ENCODE measurements at places on chromosomes 2 and 18.

DNA sequence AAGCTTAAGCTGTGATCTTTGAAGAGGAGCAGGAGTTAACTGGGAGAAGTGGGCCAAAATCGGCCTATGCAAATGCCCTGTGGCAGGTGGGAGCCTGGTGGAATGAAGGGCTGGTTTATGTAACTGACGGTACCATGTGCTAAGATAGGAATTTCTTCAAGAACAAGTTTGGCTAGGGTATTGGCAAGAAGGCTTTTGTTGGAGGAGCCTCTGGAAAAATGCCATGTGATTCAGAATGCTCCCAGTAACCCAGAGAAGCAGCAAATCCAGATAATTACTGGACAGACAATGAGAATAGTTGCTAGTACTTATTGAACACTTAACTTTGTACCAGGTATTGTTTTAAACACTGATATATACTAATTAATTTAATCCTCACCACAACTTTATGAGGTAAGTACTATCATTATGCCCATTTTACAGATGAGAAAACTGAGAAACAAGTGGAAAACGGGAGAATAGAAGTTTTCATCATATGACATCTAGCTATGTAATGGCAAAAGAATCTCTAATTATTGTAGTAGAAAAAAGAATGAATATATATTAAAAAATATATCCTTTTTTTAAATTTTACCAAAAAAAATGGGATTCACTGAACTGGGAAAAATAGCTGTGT, 9.1 kb upstream of the FAM124B start:
- no peak for DNase-seq

DNA sequence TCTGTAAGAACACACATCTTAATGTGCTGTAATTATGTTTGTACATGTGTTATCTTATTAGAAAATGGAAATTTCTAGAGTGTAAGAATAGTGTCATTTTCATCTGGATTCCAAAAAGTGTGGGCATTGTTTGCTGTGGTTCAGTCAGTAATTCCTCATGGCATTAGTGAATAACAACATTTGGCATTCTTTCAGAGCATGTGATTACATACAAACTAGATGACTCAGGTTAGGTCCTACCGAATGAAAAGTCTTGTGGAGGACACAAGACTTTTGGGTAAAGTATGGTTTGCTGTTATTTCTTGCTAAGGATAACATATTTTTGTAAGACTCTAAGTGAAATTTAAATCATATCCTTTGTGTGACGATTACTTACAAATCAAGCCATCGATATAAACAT, 593.1 kb upstream of the NRXN1 start:
- DNase-seq, result no peak

DNA sequence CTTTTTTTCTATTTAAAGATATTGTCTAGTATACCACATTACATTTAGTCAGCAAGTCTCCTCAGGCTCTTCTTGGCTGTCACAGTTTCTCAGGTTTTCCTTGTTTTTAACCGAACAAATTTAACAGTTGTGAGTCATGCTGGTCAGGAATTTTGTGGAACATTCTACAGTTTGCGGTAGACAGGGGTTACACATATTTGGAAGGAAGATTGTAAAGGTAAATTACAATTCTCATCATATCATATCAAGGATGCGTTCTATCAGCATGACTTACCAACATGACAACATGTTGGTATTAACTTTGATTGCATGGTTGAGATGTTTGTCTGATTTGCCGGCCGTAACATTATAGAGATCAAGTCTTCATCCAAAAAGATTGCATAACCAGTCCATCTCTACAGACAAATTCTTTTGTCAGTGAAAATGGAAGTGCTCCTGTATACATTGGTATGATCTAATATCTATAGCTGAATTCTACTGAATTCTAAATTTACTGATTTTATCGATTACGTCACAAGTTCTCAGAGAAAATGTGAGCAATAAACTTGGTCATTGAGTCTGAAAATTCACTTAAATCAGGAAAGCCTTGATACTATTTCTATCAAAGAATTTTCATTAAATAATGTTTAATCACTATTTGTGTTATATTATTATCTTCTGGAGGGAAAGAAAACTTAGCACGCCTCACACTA, 664.4 kb upstream of the SLC8A1 start:
- no peak for DNase-seq

DNA sequence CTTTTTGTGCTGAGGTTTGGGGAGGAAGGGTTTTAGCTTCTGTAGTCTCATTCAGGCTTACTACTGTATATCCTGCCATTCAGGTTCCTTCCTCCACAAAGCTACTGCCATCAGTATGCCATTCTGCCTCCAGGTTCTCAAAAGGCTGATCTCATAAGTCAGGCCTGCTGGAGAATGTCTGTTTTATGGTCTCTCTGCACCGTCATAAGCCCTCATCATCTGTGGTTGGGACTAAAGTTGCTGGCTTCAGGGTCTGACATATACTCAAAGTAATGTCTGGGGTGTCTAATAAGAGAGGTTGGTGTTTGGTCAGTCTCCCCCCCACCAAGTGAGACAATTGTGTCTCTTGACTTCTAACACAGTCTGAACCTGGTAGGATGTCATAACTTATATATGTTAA, 36.2 kb upstream of the CCBE1 start:
- no peak for DNase-seq

DNA sequence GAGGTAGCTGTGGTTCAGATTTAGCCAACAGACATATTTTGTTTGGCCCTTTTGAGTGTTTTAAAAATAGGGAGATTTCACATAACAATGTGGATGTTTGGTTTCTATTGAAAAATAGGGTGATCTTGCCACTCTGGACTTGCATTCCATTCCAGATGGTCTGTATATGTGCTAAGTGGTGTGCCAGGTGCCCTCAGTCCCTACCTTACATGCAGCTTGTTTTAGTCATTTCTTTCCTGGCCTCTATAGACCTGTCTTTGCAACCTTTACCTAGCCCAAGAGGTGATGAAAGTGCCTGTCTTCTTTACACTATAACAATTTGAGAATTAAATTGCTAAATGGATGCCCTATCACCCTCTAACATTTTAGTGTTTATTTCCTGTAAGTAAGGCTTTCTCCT, 11.1 kb downstream of the EML4 start:
- DNase-seq, result no peak

- DNase-seq, result no peak
These were observed 27.9 kb downstream of the ACSL3 start for GRCh38 chr2:222888716-222889115.

GRCh38 chr2:154992826-154993225, 294.3 kb downstream of the KCNJ3 start:
- no peak for DNase-seq

- peak; percentile 89 for DNase-seq
These were observed 31.6 kb downstream of the PCBP1 start for GRCh38 chr2:70118798-70119454.

- DNase-seq, result peak; percentile 48
These were observed 9.4 kb upstream of the CD302 start for GRCh38 chr2:159807183-159808031.

DNA sequence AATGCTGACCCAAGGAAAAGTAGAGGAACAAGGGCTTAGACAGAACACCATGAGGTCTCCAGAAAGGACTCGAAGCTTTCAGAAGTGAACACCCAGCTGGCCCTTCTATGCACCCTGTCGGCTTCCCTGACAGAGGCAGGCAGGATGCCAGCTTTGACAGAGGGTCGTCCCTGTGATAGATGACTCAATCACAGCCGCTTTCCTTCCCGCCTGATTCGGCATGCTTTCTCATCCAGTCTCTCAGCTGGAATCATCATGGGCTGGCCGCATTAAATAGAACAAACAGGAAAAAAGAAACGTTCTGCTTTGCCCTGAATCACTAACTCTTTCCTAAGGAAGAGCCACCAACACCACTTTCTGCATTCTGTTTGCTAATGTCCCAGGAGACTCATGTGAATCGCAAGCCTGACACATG, 140.3 kb upstream of the RAB12 start:
- peak; percentile 68 for DNase-seq

- DNase-seq, result no peak
These were observed 314.4 kb upstream of the ZEB2 start for GRCh38 chr2:144834363-144834762.

- no peak for DNase-seq
These were observed 249.0 kb downstream of the CYRIA start for GRCh38 chr2:16416651-16417050.

DNA sequence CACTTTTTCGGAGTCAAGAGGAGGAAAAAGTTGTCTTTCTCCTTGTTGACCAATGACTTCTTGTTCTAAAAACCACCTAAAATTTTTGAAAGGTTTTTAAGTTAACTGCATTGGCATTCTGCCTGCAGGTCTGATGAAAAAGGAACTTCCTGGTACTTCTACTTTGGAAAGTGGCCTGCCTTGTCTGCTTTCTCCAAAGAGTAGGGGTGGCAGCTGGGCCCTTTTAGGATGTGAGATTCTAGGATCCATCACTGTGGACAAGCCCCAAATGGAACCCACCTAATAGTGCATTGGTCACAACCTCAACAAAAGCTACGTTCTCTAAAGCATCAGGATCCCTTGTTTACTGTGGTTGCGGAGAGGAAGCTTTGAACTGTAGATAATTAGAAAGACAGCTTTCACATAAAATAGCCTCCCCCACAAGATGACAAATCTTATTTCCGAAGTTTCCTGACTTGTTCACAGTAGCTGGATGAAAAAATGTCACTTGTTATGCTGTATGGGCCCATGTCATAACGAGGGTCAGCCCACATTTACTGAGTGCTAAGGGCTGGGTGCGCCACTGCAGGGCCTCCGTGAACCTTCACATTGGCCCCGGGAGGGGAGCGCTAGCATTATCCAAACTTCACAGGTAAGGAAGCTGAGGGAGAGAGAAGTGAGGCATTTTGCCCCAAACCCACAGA, 17.4 kb downstream of the ASPRV1 start:
- DNase-seq, result no peak

GRCh38 chr2:215856080-215856479, 157.3 kb downstream of the MREG start:
- DNase-seq, result no peak
